Anterior cingulate cortex (tissue), 58 donors: ENCODE measurements at places on chromosomes 6 and 20.

DNA sequence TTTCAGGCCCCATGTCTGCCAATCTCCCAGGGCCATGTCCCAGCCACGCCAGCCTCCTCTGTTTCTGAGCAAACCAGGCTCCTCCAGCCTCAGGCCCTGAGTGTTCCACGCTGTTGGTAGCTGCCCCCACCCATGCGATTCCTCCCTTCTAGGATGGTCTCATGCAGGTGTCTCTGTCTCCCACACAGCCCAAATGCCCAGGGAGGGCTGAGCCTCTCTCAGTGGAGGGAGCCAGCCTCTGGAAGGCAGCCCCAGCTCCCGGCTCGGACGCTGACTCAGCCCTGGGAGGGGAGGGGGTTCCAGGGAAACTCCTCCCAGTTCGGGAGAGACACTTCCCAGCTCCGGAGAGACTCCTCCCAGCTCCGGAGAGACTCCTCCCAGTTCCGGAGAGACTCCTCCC lies 122.9 kb upstream of the AFDN start:
- DNase-seq, result no peak

DNA sequence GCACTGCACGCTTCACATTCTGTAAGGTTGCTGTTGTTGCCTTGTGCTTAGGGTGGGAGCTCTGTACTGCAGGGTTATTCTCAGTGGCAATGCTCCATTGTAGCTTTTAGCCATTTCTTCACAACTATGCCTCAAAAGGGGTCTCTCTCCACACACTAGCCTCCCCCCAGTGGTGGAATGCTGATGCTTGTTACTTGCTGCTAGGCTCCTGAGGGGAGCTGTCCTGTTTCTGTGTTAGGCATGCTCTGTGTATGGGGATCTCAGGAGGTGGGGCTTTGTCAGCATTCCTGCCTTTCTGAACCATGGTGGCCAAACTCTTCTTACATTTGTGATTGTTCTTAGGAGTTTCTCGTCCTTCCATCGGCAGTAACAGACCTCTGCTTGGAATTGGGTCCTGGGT lies 18.8 kb downstream of the TMEM170B start:
- no peak for DNase-seq

DNA sequence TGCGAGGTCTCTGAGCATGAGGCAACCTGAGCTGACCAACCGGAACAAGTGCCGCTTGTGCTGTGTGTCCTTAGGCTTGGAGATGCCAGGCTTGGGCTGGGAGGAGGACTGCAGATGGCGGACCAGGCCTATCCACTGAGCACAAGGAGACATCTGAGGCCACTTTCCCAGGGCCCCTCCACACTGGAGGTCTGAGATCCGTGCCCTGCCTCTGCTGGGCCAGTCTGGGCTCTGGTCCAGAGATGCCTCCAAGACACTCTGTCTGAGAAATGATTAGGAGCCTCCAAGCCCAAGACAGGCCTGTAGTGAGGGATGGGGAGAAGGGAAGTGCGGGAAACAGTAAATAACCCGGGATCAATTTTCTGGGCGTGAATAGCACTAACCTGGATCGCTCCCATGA lies 3.0 kb upstream of the MLN start:
- no peak for DNase-seq

DNA sequence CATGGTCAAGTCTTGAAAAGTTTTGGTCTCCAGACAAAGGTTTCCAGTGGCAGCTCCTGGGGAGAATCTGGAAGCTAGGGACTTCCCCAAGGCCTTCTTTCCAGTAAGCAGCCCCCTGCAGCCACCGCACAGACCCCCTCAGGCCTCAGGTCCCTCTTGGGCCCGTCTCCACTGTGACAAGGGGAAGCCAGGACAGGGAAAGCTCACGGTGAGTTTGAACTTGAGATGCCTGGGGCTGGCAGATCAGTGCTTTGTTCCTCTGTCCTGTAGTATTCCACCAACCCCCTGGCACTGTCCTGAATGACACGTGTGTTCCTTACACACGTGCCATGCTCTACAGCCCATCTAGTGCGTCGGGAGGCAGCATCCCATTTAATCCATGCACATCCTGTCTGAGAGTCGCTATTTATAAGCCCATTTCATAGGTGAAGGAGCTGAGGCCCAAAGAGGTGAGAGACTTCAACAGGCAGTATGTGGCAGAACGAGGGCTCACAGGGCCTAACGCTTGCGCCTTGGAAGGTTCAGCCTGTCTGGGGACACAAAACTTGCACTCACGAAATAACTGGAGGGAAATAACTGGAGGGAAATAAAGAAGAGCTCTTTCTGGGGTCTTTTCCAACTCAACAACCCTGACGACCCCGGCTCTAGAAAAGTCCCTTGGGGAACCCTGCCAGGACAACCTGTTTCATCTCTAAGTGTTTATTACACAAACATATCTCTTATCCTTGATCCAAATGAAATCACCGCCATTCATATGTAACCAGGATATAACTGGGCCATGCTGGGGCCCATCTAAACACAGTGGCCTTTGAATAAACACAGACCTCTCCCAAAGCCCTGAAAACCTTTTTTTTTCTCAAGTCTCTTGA lies 123.0 kb downstream of the BANF2 start:
- DNase-seq, result no peak

- DNase-seq, result no peak
Observed at GRCh38 chr6:3323148-3323547, 64.4 kb downstream of the PSMG4 start.

- DNase-seq, result no peak
Observed at GRCh38 chr6:7237653-7238188, 75.3 kb downstream of the SSR1 start.

DNA sequence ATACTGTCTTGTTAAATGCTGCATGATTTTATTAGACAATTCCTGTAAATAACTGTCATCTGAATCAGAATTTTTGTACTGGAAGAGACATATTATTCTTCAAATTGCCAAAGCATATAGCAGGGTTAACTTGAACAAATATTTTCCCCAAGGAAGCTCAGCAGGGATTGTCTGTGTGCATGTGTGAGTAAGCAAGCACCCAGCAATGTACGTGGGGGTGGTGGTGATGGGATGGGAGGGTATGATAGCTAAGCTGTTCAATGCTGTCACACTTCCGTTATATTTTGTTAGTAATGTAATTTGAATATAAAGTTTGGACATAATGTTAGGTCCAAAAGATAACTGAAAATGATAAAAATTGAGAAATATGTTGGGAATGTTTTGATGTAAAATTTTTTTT lies 118.1 kb downstream of the MYB start:
- DNase-seq, result no peak
